Activated CD4-positive, alpha-beta memory T cell treated with anti-CD3 and anti-CD28 coated beads for 36 hours (primary cell): ENCODE measurements at places on chromosomes 6 and 20. TPM values are rescaled to one million over a fixed set of nuclear protein-coding genes. Genes with fewer than 3 reads are reported as not detected.

Gene PDE7B
- 0.12 TPM for total RNA-seq

DNA sequence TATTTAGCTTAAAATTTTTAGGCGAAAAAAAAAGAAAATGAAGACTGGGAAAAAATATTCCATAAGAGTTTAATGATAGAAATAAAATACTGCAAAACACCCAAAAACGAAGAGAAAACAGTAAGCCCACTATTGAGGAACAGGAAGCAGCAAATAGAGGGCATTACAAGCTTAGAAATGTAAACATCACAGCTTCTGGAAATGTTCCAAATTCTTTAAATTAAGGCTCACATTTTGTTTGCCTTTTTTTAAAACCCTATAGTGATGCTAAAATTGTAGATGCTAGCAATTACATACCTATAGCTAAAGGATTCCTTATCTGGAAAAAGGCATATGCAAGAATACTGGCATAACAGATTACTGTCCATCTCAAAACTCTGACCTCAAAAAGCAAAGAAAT is 248.6 kb downstream of the KHDRBS2 start:
- H3K4me1 ChIP-seq: no peaks in the 10 kb centered on the region
- H3K4me3 ChIP-seq: no peak overlapping the region
- H3K27ac ChIP-seq: no peak overlapping the region
- no peaks in the 10 kb centered on the region for H3K27me3 ChIP-seq

Gene GTSF1L
- total RNA-seq: not detected

DNA sequence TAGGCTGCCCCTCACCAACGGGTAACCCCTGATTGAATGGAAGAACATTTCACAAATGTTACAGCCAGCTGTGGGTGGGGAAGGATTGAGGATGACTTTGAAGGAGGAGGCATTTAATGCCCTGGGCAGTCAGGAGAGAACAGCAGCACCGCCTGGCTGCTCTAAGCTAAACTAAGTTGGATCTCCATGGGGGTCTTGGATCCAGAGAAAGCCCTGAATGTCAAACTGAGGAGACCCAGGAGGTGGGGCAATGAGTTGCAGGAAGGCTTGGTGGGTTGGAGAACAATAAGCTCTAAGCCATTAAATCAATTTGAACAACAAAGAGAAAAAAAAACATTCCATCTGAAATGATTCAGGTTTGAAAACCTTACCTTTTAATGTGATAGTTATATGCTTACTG is 35.4 kb downstream of the TMX4 start:
- no peak overlapping the region for H3K27ac ChIP-seq
- no peaks in the 10 kb centered on the region for H3K27me3 ChIP-seq
- H3K36me3 ChIP-seq: peaks cover 20% of the 10 kb centered on the region
- H3K4me1 ChIP-seq: peaks cover 12% of the 10 kb centered on the region
- H3K4me3 ChIP-seq: no peak overlapping the region
- no peak for DNase-seq

Gene ANKRD66
- total RNA-seq: not detected

- no peak for DNase-seq
- H3K27me3 ChIP-seq: no peaks in the 10 kb centered on the region
These were observed 13.8 kb downstream of the TOMM34 start for GRCh38 chr20:44946271-44946852.

GRCh38 chr6:5521322-5521721 is 260.0 kb downstream of the FARS2 start:
- DNase-seq: no peak
- no peaks in the 10 kb centered on the region for H3K27me3 ChIP-seq
- H3K4me3 ChIP-seq: no peak overlapping the region
- no peaks in the 10 kb centered on the region for H3K36me3 ChIP-seq
- peaks cover 36% of the 10 kb centered on the region for H3K4me1 ChIP-seq

DNA sequence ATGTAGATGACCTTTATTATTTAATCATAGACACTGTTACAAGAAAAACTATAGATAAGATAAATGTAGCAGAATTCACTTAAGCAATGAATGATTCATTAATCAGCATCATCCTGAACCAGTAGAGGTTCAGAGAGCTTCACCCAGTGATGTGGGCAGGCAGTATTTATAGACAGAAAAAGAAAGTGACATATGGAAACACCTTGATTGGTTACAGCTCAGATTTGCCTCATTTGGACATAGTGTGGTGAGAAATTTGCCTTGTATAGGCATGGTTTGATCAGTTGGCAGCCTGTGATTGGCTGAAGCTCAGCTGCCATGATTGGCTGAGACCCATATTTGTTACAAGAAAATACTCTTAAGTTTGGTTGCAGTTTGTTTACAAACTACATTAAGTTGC is 4.6 kb downstream of the C6orf58 start:
- peaks cover 14% of the 10 kb centered on the region for H3K27me3 ChIP-seq
- H3K4me3 ChIP-seq: no peak overlapping the region
- no peak for DNase-seq
- H3K36me3 ChIP-seq: no peaks in the 10 kb centered on the region

Gene CAGE1
- 0.12 TPM for total RNA-seq

DNA sequence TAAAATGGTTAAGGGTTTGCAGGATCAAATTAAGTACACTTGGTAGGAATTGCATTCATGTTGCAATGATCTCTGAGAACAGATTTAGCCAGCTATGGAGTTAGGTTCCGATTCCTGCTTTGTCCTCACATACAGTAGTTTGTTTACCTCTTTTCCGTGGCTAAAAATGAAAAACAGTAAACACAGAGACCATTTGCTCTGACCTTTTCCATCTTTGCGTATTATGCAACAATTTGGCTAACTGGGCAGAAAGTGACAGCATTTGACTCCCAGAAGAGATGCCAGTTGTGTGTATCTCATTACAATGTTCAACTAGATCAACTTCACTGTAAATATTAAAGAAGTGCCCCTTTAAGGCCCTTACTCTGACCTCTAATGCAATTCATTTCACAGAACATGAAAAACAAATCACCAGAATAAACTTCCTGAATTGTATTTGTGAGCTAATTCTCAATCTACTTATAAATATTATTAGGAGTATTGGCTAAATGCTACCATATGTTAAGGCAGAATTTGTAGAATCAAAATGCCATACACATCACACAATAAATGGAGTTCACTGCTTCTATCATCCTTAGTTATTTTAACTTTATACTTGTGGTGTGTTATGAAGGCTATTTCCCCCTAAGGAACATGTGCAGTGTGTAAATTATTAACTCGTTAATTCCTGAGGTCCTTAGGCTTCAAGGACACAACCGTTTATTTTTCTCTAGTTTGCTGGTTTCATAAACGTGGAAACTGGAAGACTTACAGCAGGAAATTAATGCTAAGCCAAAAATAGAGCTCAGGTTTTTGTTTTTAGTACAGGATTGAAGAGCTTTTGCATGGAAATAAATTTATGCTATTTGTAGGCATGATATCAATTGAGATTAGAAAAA is 380.7 kb upstream of the CITED2 start:
- H3K27ac ChIP-seq: no peak overlapping the region
- H3K36me3 ChIP-seq: no peaks in the 10 kb centered on the region
- H3K4me1 ChIP-seq: no peaks in the 10 kb centered on the region
- DNase-seq: no peak

DNA sequence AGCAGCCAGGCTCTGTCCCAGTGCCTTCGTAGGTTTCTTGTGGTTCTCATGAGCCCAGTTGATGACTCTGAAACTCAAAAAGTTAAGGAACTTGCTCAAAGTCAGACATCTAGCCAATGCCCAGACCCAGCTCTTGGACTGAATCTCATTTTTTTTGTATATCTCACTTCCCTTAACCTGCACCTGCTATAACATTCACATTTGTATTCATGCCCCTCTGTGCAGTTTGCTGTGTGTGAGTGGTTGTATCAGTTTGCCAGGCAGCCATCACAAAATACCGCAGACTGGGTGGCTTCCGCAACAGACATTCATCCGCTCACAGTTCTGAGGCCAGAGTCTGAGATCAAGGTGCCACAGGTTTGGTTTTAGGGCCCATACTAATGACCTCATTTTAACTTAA is 49.9 kb downstream of the IPCEF1 start:
- no peak for DNase-seq
- no peak overlapping the region for H3K4me3 ChIP-seq
- peaks cover 5% of the 10 kb centered on the region for H3K27me3 ChIP-seq
- H3K27ac ChIP-seq: no peak overlapping the region

Gene DSE
- total RNA-seq: 8.6 TPM

Gene SLC17A2
- total RNA-seq: not detected

- peak overlapping the region; percentile 4 for H3K27ac ChIP-seq
- H3K27me3 ChIP-seq: peaks cover 89% of the 10 kb centered on the region
- H3K36me3 ChIP-seq: peaks cover 27% of the 10 kb centered on the region
- peaks cover 6% of the 10 kb centered on the region for H3K4me1 ChIP-seq
These were observed 148.2 kb downstream of the TRIM27 start for GRCh38 chr6:28775405-28776129.

DNA sequence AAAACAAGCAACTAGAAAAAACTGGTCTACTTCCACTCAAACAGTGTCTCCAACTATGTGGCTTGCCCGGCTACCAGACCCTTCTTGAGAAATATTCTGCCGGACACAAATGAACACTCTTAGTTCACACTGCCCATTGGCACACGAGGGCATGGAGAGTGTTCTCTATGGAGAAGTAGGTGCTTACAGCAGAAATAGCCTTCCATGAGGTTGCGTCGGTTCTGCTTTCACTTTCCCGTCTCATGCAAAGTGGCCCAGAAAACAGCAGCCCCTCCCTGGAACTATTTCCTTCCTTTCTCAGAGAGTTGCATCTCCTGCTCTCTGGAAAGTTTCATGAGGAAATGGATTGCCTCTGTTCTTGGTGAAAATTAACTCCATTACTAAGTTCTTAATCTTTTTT is 9.5 kb upstream of the HLA-DOA start:
- H3K4me3 ChIP-seq: no peak overlapping the region
- peaks cover 4% of the 10 kb centered on the region for H3K27me3 ChIP-seq
- no peak overlapping the region for H3K27ac ChIP-seq
- H3K36me3 ChIP-seq: no peaks in the 10 kb centered on the region
- peak; percentile 22 for DNase-seq
- H3K4me1 ChIP-seq: peaks cover 12% of the 10 kb centered on the region

Gene LRRC73
- not detected for total RNA-seq

- peak overlapping the region; percentile 94 for H3K4me3 ChIP-seq
- no peaks in the 10 kb centered on the region for H3K27me3 ChIP-seq
- DNase-seq: peak; percentile 60
These were observed 916 bp downstream of the TRIM27 start for GRCh38 chr6:28922821-28923317.

DNA sequence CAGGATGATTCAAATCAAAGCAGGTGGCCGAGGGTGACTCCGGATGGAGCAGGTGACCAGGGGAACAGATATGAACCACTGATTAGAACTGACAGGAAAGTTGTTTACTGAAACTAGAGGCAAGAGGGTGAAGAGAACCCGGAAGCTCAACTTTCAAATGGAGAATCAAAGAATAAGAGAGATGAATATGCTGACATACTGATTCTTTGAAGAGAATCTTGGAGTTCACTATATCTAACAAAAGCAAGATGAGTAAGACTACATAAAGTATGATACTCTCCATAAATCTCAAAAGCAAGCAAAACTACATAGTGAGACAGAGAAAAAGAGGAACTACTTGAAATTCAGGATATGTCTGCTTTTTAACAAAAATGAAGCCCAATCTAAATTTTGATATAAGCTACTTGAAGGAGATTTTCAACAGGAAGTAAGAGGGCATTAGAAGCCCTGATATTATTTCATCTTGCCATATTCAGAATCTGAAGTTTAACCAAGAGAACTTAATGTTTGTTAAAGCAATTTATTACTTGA is 4.0 kb upstream of the UBD start:
- H3K27ac ChIP-seq: no peak overlapping the region
- H3K36me3 ChIP-seq: no peaks in the 10 kb centered on the region
- H3K4me3 ChIP-seq: no peak overlapping the region
- H3K27me3 ChIP-seq: peaks cover 44% of the 10 kb centered on the region
- H3K4me1 ChIP-seq: peaks cover 7% of the 10 kb centered on the region
- no peak for DNase-seq

Gene MDN1
- total RNA-seq: 40.2 TPM

Gene SUN5
- not detected for total RNA-seq

DNA sequence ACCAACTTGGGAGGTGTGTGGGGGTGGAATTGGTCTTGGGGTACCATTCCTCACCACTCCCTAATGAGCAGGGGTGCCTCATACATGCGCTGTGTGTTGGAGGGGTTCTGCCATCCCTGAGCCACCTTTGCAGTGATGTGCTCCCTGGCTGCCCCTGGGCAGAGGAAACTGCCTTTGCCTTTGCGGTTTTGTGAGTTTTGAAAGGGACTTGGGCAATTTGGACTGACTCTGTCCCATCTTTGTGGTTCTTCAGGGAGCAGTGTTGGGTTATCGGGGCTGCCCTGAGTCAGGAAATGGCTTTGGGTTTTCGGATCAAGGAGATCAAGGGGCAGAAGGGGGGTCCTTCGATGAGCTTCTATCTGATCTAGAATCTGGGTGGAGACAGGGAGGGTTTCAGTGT is 3.9 kb upstream of the PHACTR3 start:
- H3K27me3 ChIP-seq: peaks cover 40% of the 10 kb centered on the region
- H3K27ac ChIP-seq: no peak overlapping the region
- H3K4me3 ChIP-seq: no peak overlapping the region
- H3K4me1 ChIP-seq: no peaks in the 10 kb centered on the region
- H3K36me3 ChIP-seq: no peaks in the 10 kb centered on the region
- DNase-seq: no peak

Gene TENT5A
- total RNA-seq: 0.51 TPM

DNA sequence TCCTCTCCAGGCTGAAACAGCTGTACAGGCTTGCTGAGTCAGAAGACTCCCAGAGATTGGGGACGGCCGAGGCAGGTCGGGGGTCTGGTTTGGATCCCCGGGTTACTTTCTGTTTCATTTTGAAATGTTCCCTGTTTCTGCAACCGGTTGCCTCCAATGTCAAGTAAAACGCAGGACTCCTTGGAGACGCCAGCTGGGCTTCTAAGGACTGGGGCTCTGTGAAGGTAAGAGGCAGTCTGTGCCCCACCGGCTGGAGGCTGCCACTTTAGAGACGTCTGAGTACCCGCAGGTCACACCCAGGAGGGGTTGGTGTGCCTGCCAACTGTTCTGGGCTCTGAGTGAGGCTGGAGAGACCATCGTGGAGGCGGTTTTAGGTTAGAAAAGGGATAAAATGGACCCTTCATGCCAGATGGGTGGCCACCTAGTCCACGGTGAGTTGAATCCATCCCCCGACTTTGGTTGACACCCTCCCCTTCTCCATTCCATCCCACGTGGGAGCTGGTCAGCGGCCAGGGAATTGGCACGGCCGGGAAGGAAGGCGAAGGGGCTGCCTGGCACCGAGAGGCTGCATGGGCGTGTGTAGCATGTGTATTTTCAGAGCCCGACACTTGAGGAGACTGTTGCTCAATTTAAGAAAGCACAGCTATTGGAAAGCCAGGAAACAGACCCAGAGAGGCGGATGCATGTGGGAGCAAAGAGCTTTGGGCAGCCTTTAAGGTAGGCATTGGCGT is 240.9 kb downstream of the PHACTR1 start:
- no peaks in the 10 kb centered on the region for H3K36me3 ChIP-seq
- peak; percentile 20 for DNase-seq
- H3K4me3 ChIP-seq: peak overlapping the region; percentile 73
- peaks cover 35% of the 10 kb centered on the region for H3K27me3 ChIP-seq
- peaks cover 23% of the 10 kb centered on the region for H3K4me1 ChIP-seq

- H3K36me3 ChIP-seq: no peaks in the 10 kb centered on the region
- H3K4me3 ChIP-seq: no peak overlapping the region
- DNase-seq: no peak
- peaks cover 15% of the 10 kb centered on the region for H3K27me3 ChIP-seq
- H3K27ac ChIP-seq: no peak overlapping the region
These were observed 37.1 kb upstream of the PROKR2 start for GRCh38 chr20:5353624-5354496.

Gene GPX5
- total RNA-seq: not detected

GRCh38 chr6:8069631-8070284 is 5.6 kb upstream of the BLOC1S5 start:
- DNase-seq: no peak
- no peak overlapping the region for H3K4me3 ChIP-seq
- H3K27me3 ChIP-seq: no peaks in the 10 kb centered on the region
- H3K4me1 ChIP-seq: peaks cover 13% of the 10 kb centered on the region

Gene CST4
- not detected for total RNA-seq
